ENCODE measurements at places on chromosomes 1 and 21. TPM values are rescaled to one million over a fixed set of nuclear protein-coding genes. Genes with fewer than 3 reads are reported as not detected.

Gene CR1
- 2.8 TPM for total RNA-seq

DNA sequence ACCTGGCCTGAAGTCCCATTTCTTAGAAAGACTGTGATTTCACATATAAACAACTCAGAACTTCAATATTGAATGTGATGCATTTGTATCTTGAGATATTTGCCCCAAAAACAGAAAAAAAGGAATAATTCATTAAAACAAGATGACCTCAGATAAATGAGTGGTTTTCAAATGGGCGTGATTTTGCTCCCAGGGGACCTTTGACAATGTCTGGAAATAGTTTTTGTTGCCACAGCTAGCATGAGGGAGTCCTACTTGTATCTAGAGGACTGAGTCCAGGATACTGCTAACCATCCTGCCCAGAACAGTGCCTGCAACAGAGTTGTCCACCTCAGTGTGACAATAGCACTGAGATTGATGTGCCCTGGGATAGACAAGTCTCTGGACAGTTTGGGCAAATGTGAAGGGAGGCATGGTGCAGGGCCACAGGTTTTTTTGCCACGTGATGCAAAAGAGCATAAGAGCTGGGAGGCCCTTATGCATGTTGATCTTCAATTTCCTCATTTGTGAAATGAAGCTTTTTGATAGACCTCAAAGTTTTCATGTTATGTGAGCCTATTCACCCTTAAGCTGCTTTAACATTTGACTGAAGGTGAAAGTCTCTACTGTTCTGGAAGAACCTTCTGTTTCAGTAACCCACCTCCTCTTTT, 46.2 kb downstream of the MAP3K7CL start:
- no peak overlapping the region for H3K4me3 ChIP-seq
- DNase-seq, result no peak
- H3K36me3 ChIP-seq, result no peaks in the 10 kb centered on the region
- H3K27me3 ChIP-seq, result no peaks in the 10 kb centered on the region
- no peak overlapping the region for H3K27ac ChIP-seq

DNA sequence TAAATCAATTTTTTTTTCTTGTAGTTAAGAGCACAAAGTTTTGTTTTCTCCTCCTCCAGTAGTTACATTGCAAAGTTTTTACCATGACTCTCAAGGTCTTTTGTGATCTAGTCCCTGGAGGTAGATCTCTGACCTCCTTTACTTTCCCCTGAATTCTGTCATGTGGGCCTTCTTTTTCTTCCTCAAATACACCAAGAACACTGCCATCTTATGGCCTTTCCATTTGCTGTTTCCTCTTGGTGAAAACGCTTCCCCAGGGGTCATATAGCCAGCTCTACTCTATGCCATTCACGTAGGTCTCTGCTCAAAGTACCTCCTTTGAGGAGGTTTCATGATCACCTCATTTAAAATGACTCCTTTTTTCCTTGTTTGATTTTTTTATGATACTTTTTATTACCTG, 2.7 kb downstream of the DDX20 start:
- DNase-seq, result no peak
- no peak overlapping the region for H3K4me3 ChIP-seq
- H3K27ac ChIP-seq, result no peak overlapping the region
- no peaks in the 10 kb centered on the region for H3K27me3 ChIP-seq
- H3K36me3 ChIP-seq, result peaks cover 48% of the 10 kb centered on the region
- H3K4me1 ChIP-seq, result peaks cover 18% of the 10 kb centered on the region

DNA sequence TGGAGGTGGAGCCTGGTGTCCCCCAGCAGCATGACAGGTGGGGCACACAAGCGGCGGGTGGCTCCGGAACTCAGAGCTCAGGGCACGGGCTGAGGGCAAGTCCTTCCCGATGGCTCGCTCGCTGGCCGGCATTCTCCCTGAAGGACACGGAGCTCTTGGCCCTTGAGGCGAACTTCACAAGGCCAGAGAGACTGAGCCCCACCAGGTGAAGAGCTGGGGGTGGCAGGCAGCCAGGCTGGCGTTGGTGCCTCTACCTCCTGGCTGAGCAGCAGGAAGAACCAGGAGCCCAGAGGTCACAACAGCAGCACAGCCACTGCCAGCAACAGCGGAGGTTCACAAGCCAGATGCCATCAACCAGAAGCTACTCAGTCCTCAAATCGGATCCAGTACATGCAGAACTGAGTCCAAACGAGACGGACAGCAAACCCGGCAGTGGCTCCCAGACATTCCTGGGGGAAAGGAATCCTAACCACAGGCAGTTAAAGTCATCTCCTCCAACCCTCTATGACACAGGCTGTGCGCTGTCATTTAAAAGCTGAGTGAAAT, 54.1 kb downstream of the NPHP4 start:
- DNase-seq, result no peak
- H3K36me3 ChIP-seq, result no peaks in the 10 kb centered on the region
- H3K27me3 ChIP-seq, result no peaks in the 10 kb centered on the region
- H3K4me3 ChIP-seq, result no peak overlapping the region
- no peak overlapping the region for H3K27ac ChIP-seq

DNA sequence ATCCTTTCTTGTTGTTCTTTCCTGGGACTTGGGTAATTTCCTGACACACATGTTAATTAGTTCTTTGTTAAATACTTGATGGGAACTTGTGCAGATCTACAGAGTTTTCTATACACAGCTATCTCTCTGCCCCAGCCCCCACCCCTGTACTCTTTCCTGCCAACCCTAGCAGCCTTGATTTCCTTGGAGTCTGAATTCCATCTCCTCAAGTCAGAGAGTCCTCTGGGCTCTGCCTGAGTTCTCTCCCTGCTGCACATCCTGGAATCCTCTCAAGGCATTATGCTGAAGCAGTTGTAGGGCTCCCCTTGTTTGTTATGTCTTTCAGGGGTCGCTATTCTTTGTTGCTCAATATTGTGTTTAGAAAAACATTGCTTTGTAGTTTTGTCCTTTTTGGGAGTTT, 384.7 kb downstream of the RPS6KC1 start:
- no peak for DNase-seq
- H3K36me3 ChIP-seq, result no peaks in the 10 kb centered on the region
- H3K27me3 ChIP-seq, result no peaks in the 10 kb centered on the region
- H3K27ac ChIP-seq, result no peak overlapping the region

DNA sequence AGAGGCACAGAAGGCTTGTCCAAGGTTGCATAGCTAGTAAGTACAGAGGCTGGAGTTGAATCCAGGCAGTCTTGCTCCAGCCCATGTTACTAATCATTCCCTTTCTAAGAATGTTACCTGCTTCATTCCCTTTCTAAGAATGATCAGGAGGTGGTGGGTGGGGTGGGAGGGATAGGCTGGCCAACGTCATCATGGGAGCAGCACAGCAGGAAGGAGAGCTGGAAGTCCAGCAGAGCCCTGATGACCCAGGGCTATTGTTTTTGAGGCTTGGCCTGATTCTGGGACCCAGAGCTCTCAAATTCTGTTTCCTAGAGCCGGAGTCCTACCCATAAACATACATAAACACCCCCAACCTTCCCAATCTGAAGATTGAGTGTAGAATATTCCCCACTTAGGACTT, 11.8 kb upstream of the CSF1 start:
- H3K27me3 ChIP-seq, result no peaks in the 10 kb centered on the region
- no peaks in the 10 kb centered on the region for H3K36me3 ChIP-seq

DNA sequence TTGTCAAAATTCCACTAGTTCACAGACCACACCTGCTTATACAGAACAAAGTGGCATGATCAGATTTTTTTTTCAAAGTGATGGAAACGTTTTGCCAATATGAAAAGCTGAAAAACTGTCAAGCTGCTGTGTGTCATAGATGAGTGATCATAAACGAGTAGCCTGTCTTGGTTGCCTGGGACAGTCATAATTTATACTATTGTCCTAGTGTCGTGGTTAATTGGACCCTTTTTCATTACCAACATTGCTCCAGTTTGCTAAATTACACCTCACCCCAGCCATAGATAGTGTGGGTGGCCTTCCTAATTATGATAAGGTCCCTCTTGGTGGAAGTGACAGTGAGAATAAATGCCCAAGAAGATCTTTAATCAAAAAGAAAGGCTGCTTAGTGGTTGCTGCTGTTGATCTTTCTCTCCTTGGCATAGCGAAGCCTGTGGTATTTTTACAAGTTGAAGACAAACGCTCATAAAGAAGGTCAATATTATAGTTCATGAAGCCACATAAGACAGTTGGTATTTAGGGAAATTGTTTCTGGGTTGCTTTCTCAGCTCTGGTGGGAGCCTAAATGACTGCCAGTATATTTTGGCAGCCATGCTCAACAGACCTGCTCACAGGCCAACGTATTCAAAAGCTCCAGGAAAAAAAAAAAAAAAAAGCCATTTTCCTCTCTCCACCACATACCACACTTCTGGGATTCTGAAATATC, 478.1 kb downstream of the PLA2G4A start:
- no peak overlapping the region for H3K4me3 ChIP-seq
- no peak for DNase-seq
- no peaks in the 10 kb centered on the region for H3K27me3 ChIP-seq
- no peaks in the 10 kb centered on the region for H3K36me3 ChIP-seq
- H3K27ac ChIP-seq, result no peak overlapping the region

Gene TATDN3
- 13.7 TPM for total RNA-seq

- H3K4me1 ChIP-seq, result peaks cover 2% of the 10 kb centered on the region
- no peaks in the 10 kb centered on the region for H3K36me3 ChIP-seq
- no peak overlapping the region for H3K4me3 ChIP-seq
- DNase-seq, result no peak
Measured at GRCh38 chr1:35112668-35113067, 33.5 kb downstream of the ZMYM1 start.

- no peak overlapping the region for H3K4me3 ChIP-seq
- DNase-seq, result no peak
- H3K27ac ChIP-seq, result no peak overlapping the region
- H3K27me3 ChIP-seq, result no peaks in the 10 kb centered on the region
- no peaks in the 10 kb centered on the region for H3K4me1 ChIP-seq
Measured at GRCh38 chr1:157542676-157543075, 9.6 kb downstream of the FCRL5 start.

- H3K4me3 ChIP-seq, result no peak overlapping the region
- H3K27me3 ChIP-seq, result peaks cover 29% of the 10 kb centered on the region
- DNase-seq, result no peak
Measured at GRCh38 chr1:202205523-202206190, 12.1 kb downstream of the LGR6 start.

Gene KIAA1614
- total RNA-seq, result 0.05 TPM

Gene KIF2C
- total RNA-seq, result 1.6 TPM

- no peaks in the 10 kb centered on the region for H3K4me1 ChIP-seq
- no peaks in the 10 kb centered on the region for H3K36me3 ChIP-seq
- no peaks in the 10 kb centered on the region for H3K27me3 ChIP-seq
- no peak overlapping the region for H3K27ac ChIP-seq
- H3K4me3 ChIP-seq, result no peak overlapping the region
Measured at GRCh38 chr1:75539230-75540116, 71.4 kb downstream of the SLC44A5 start.

- H3K27me3 ChIP-seq, result no peaks in the 10 kb centered on the region
- DNase-seq, result no peak
- H3K4me3 ChIP-seq, result no peak overlapping the region
Measured at GRCh38 chr1:59669752-59670312, 144.9 kb upstream of the HOOK1 start.

Gene CYP4B1
- total RNA-seq, result 0.55 TPM

DNA sequence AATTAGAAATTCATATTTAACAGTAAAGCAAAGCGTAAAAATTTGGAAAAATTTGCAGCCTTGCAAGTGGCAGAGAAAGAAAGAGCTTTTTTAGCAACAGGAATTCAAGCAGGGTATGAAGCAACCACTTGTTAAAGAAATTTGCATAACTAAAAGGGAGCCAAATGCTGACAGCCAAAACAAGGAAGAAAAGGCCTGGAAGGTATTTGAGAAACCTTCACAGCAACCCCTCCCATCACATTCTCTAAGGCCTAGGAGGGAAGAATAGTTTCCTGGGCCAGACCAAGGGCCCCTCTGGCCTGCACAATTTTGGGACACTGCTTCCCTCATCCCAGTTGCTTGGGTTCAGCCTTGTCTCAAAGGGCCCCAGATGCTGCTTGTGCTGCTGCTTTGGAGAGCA, 672.4 kb upstream of the TMPRSS15 start:
- DNase-seq, result no peak
- no peak overlapping the region for H3K4me3 ChIP-seq
- no peak overlapping the region for H3K27ac ChIP-seq
- no peaks in the 10 kb centered on the region for H3K36me3 ChIP-seq
- no peaks in the 10 kb centered on the region for H3K4me1 ChIP-seq

DNA sequence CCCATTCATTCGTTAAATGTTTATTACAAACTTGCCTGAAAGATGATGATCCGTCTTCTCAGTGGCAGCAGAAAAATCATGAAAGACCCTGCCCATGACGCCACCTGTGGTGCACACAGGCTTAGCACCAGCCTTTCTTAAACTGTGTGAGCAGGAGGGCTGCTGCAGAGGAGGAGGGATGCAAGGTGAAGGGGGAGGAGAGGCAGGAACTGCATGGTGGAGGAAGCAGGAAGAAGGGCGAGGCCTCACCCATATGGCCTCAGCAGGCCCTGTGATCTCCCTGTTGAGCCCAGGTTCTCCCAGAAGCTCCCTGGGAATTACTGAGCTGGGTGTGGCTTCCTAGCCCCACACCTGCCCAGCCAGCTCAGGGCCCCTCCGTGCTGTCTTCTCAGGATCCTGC, 25.0 kb upstream of the RD3 start:
- DNase-seq, result no peak
- H3K36me3 ChIP-seq, result no peaks in the 10 kb centered on the region
- peaks cover 2% of the 10 kb centered on the region for H3K4me1 ChIP-seq
- H3K27ac ChIP-seq, result no peak overlapping the region

All from T-cell (primary cell).